ENCODE measurements at places on chromosomes 2 and 18. TPM values are rescaled to one million over a fixed set of nuclear protein-coding genes. Genes with fewer than 3 reads are reported as not detected.

GRCh38 chr2:222393733-222394267, 30.5 kb upstream of the SGPP2 start:
- DNase-seq = no peak

DNA sequence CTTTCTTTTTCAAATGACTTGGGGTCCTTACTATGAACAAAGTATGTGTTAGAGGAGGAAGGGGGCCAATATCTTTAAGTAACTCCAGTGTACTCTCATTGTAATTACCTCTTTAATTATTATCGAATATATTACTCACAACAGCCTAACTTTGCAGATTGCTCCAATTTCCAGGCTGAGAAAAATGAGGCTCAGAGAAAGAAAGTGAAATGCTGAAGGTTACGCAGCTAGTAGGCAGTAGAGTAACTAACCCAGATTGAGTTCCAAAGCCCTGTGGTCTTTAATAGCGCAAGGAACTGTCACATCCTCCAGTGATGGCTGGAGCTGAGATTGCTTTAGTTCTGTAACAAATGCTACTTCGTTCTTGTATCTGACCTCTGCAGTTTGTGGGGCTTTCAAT, 2.2 kb upstream of the GYPC start:
- no peak for DNase-seq

DNA sequence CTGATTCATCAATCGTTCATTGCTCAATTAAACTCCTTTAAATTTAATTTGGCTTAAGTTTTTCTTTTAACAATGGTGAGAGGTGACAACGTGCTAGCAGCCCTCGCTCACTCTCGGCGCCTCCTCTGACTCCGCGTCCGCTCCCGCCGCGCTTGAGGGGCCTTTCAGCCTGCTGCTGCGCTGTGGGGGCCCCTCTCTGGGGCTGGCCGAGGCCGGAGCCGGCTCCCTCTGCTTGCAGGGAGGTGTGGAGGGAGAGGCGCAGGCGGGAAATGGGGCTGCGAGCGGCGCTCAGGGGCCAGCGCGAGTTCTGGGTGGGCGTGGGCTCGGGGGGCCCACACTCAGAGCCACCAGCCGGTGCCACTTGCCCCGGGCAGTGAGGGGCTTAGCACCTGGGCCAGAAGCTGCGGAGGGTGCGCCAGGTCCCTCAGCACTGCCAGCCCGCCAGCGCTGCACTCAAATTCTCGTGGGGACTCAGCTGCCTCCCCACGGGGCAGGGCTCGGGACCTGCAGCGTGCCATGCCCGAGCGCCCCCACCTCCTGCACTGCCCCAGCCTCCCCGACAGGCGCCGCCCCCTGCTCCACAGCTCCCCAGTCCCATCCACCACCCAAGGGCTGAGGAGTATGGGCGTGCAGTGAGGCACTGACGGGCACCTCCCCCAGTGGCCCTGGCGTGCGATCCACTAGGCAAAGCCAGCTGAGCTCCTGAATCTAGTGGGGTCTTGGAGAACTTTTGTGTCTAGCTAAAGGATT, 19.6 kb downstream of the ANKMY1 start:
- DNase-seq = no peak

MC5R gene
- not detected for polyA plus RNA-seq

FIGN gene
- 0.01 TPM for polyA plus RNA-seq
